ENCODE measurements at places on chromosomes 12 and 14.

- DNase-seq, result no peak
Observed at GRCh38 chr12:121501946-121502345, 78.9 kb downstream of the KDM2B start.

DNA sequence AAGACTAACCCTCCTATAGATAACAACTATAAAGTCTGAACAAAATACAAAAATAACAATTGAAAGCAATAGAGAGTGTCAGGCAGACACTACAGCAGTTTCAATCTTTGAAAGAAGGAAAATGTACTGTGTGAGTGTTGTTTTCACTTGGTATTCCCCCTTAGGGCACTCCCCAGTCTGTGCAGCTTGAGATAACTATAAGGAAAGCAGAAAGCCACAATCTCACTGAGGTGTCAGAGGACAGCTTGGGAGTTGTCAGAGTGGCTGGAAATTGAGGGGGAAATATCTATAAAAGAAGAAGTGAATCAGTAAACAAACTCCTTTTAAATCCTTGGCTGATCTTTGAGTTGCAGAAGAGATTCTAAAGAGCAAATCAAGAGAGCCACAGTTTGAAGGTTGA lies 364.8 kb downstream of the NELL2 start:
- DNase-seq, result no peak

DNA sequence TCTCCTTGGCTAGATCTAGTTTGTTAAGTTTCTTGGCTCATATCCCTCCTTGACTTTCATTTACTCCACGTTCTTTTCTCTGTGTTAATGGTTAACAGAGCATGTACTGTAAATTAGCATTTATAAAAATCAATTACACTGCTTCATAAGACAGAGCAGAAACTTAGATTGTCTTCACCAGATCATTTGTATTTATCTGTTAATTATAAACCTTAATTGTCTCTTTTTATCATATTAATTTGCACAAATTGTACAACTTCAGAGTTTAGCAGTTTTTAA lies 221.2 kb upstream of the EGLN3 start:
- DNase-seq, result no peak

- no peak for DNase-seq
Observed at GRCh38 chr12:10641735-10642500, 28.5 kb upstream of the MAGOHB start.

DNA sequence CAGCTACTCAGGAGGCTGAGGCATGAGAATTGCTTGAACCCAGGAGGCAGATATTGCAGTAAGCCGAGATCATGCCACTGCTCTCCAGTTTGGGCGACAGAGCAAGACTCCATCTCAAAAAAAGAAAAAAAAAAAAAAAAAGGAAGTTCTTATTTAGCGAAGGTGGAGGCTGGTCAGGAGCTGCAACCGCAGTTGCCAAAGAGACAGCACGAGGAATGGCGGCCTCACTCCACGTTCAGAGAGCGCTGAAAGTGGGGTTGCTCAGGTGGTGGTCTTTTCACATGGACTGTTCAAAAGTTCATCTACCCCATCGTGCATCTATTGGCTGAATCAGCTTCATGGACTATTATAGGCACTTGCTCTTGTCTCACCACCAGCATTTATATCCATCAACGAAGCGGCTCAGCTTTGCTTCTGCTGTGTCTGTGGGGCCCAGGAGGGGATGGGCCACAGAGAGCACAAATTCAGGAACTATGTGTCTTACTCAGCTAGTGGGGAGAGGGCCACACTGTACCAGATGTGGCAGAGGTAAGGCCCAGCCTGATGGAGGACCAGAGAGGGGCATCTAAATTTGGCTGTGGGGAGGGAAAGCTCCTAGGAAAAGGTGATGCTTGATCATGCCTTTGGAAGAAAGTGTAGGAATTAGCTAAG lies 27.3 kb downstream of the SLC25A47 start:
- DNase-seq, result no peak

GRCh38 chr14:105498430-105499255 lies 7.6 kb downstream of the TEDC1 start:
- no peak for DNase-seq

DNA sequence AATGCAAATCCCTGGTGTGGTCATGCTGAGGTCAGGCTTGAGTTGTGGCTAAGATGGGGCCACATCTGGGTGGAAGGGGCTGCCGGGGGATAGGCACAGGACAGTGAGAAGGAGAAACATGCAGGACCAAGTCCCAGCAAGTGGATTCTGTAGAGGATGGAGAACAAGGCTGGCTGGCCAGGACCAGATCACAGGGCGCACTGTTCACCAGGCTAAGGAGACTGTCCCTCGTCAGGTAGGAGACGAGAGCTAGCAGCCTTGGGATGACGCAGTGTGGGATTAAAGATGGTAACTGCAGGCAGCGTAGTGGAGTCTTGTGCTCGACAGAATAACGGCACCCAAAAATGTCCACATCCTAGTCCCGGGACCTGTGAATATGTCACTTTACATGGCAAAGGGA lies 336.1 kb downstream of the BCL11B start:
- DNase-seq, result no peak

DNA sequence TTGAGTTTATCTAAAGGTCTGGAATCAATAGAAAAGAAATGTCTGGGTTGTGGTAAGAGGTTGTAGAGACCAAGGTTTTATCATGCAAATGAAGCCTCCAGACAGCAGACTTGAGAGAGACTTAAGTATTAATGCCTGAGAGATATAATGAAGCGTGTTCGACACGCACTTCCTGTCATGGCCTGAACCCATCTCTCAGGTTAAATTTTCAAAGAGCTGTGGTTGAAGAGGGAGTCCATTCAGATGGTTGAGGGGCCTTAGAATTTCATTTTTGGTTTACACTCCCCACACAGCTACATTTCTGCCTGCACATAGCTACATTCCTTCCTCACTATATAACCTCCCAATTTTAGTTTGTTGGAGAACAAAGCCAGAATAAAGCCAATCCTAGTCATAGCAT lies 10.1 kb upstream of the CLEC12A start:
- DNase-seq, result no peak

- DNase-seq, result no peak
Observed at GRCh38 chr12:22126758-22127157, 80.7 kb downstream of the CMAS start.

- peak; percentile 28 for DNase-seq
Observed at GRCh38 chr14:64060648-64061096, 207.9 kb downstream of the SYNE2 start.

DNA sequence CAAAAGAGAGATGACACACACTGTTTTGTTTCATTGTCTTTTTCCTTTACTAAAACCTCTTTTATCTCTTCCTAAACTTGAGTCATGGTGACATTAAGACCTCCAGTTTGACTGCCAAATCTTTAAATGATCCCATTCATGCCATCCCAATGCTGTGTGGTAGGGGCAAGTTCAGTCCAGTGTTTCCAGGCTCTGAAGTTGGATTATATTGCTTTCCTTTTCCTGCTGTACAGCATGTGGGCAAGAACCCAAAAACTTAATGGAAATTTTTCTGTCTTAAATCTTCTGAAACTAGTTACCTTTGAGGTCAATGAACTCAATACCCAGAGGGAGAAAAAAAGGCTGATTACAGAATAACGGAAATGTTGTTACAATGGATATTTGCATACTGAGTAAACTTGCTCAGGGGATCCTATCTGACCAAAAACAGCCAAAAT lies 187.1 kb upstream of the FAR2 start:
- DNase-seq, result no peak

- DNase-seq, result no peak
Observed at GRCh38 chr14:45135156-45135555, 574 bp upstream of the FANCM start.

- DNase-seq, result no peak
Observed at GRCh38 chr12:95742586-95742985, 48.0 kb downstream of the NTN4 start.

DNA sequence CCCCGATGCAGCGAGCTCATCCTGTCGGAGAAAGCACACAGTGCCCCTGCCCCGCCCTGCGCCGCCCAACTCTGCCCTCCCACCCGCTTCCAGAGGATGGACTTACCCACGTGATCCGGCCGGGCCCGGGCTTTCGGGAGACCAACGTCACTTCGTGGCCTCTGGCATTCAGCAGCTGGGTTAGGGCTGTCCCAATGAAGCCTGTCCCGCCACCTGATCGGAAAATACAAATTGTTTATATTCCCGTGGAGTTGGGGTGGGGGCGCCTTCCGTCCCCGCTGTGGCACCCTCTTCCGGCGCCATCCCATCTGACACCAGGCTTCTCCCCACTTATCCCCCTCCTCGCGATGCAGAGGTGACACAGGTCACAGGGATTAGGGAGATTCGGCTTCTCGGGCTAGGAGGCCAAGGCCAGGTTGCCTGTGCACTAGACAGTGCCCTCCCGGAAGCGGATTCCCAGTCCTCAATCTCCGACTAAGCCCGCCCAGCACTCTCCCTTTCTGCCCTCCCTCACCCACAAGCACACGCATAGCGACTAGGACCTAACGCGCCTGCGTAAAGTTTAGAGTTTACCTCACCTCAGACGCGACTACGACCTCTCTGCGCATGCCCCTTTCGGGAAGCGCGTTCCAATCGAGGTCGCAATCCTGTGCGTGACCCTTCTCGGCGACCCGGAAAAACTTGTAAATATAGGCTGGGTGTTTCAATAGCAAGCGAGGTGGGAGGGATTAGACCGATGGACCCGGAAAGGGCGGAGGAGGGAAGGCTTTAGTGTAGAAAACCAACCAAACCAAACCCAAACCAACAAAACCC lies at the start of gene SDR39U1:
Gene SDR39U1 (minus strand): TSS at position 537 of the 813 bp plus-strand sequence. CDS start 7 bp downstream, at position 530.
- peak; percentile 99 for DNase-seq

- DNase-seq, result peak; percentile 37
Observed at GRCh38 chr12:68455691-68456345, 123.7 kb upstream of the MDM1 start.

DNA sequence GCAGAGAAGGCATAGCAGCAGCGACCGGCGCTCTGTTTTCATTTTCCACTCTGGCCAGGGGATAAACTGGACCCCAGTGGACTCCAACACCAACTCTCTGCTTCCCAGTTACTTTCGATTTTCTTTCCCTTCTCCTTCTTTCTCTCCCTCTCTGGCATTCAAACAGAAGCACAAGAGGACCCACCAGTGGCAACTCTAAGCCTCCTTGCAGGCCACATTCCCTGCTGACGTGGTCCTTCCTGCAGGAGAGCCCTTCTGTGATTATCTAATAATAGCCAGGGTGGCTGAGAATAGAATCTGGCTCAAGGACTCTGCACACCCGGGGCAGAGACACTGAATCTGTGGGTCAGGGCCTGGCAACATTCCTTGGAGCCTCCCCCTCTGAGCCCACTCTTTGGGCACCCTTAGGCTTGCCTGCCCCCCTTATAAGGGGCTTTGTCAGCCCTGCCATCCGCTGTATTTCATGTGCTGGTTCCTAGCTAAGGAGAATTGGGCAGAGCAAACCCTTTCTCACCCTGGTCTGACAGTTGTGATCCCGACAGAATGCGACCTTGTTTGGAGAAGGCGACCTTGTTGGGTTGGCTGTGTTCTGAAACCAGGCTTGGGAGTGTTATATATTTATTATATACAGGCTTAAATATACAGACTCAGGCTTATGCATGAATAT lies 8.2 kb upstream of the HOXC6 start:
- no peak for DNase-seq

DNA sequence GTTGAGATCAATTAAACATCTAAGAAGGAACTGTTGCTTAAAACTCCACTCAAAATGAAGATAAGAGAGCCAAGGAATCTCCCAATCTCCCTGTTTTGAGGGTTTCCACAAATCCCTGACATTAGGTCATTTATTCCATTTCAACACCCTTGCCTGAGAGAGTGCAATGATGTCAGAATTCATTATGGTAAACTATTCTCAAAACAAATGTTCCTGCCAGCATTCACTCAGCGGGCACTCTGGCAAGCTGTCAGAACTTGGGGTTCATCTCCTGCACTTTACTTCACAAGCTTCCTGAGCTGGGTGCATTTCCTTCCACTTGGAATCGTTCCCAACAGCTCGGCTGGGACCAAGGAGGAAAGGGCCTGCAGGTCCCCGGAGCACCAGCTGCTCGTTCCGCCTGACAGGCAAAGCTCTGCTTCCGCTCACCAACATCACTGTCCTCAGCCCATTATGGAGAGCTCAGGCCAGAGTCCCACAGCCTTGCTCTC lies 117.8 kb downstream of the TTC7B start:
- DNase-seq, result no peak

GRCh38 chr14:51533872-51534553 lies 117.7 kb upstream of the FRMD6 start:
- DNase-seq, result no peak

GRCh38 chr14:33764876-33765650 lies 185.8 kb downstream of the EGLN3 start:
- DNase-seq, result no peak

GRCh38 chr14:46686652-46687051 lies 35.1 kb upstream of the RPL10L start:
- no peak for DNase-seq

DNA sequence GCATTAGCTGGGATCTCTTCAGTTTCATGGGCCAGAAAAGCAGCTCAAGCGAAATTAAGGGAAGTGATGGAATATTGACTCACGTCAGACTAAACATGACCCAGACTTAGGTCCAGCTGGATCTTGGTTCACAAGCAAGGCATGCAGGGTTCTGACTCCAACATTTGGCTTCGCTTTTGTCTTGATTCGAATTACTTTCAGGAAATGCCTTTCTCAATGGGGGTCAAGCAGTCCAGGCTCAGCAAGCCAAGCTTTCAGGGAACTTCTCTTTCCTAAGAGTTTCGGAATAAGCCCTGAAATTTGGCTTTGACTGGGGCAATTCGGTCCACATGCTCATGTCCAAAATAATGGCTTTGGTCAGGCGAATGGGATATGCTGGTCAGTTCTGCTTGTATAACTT lies 678.7 kb upstream of the TMEM132C start:
- no peak for DNase-seq

Measured in activated naive CD4-positive, alpha-beta T cell treated with anti-CD3 and anti-CD28 coated beads for 36 hours (primary cell).